HuH-7.5 (cell line): ENCODE measurements at places on chromosomes 11 and 22.

DNA sequence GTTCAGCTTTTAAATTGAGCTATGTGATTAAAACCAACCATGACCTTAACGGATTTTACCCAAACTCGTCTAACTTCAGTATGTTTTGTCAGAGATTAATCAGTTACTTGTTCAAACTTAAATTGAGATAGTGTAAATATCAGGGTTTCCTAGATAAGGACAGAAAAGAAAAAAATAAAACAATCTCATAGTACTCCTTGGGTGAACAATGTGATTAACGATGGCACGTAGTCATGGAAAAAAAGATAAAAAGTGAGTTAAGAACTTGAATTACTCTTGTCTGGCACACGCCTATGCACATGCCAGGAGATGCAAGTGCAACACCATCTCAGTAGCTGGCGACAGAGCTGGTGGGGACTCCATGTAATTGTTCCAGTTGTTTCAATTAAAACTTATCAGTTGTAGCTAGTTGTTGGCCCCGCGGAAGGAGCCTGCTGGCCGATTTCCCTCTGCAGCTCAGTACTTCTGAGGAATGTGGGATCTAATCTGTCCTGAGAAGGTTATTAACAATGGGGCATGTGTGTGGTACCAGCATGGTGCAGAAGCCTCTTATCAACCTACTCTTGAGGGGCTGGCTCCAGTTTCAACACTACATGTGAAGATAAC is 3.0 kb downstream of the RASSF10 start:
- DNase-seq: no peak

- DNase-seq: no peak
These were observed 126.4 kb upstream of the E2F8 start for GRCh38 chr11:19366992-19367709.

DNA sequence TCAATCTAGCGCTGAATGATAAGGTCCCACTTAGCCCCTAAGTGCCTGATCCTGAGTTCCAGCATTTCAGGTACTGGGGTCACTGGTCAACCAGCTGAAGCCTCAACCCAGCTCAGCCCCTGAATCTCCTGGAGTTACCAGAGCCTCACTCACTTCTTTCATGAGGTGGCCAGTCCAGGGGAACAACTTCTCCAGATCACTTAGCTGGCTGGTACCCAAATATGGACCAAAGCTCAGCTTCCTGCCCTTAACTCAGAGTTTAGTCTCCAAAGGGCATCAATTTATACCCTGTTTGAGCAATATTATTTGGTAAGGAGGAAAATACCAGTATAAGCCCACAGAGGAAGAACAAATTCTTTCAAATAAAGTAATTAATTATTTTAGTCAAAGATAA is 105.6 kb downstream of the SLC1A2 start:
- no peak for DNase-seq

GRCh38 chr22:37412495-37413250 is 14.6 kb downstream of the ELFN2 start:
- DNase-seq: no peak

DNA sequence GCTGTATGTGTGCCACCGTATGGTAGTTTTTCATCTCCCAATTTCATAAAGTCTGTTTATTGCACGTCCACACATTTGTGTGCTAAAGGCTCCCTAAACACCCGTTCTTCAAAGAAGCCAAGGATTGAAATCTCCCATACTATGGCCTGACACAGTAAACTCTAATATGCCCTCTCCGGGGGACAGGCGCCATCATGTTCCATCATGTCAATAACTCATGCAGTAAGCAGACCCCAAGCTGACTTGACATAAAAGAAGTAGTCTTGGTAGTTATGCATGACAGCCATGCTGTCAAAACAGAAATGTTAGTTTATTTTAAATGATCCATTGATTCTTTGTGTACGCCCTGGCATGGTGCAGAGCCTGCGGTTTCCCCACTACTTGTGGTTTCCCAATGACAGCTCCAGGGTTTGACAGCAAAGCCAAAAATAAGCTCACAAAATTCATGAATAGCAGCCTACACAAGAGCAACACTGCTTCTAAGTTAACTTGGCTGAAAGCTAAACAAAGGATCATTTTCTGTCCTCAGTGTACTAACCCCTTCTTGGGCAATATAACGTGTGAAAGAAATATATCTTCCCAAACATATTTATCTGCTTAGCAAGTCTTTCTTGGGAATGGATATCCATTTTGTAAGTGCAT is 56.5 kb upstream of the CABP7 start:
- DNase-seq: no peak

DNA sequence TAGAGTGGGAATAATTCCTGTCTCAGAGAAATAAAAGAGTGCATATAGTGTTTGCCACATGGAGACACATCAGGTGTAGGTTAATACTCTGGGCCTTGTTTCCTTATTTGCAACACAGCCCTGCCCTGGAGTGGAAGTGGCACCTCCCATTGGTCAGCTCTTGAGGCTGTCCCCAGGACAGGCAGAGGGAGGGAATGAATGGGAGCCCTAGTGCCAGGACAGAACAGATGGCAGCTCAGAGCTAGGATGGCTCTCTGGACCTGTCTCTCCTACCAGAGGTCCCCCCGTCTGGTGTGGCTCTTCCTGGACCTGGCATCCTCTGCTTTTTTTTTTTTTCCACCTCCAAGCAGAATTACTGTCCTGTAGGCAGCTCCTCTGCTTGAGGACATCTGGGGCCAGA is 35.6 kb downstream of the LIMK2 start:
- no peak for DNase-seq

DNA sequence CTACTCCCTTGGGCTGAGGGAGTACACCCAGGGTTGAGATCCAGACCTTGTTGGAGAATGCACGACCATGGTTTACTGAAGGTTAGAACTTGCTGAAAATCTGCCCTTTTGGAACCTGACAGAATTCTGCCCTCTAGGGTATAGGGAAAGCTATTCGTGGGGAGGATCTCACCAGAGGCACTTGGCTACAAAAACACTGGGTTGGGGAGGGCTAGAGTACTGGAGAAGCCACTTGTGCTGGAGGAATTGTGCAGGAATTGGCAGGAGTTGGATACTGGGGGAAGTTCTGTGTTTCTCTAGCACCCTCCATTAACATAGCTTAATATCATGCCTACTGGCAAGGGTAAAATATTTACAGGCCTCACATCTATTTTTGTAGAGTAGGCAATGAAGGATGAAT is 55.8 kb downstream of the PPME1 start:
- peak; percentile 3 for DNase-seq

- no peak for DNase-seq
These were observed 12.1 kb downstream of the TRIM51 start for GRCh38 chr11:55895216-55895615.

DNA sequence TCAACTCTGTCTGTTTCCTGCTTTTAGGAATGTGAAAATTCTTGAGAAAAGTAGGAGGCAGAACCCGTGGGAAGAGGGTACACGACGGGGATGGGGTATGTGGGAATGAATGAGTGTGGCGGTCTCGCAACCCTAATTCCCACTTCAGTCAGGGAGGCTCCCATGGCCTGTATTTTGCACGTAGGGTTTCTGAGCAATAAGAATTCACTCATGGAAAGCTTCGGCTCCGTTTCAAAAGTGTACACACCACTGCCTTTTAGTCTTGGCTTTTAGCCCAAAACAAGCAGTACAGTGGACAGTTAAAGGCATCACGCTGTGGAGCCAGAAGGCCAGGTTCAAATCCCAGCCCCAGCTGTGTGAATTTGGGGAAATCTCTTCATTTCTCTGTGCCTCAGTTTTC is 116.7 kb downstream of the MN1 start:
- DNase-seq: no peak

DNA sequence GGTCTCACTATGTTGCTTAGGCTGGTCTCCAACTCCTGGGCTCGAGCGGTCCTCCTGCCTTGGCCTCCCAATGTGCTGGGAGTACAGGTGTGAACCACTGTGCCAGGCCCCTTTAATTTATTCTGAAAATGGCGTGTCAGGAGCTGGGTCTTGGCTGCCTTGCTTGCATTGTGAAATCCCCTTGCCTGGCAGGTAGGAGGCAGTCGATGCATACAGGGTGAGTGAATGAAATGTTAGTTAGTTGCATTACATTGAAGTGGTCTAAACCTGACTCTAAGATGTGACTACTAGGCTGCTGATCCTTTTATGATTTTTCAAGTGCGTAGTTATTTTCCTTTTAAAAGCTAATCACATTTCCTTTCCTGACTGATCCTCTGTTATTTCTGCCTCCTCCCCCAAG is 42.9 kb downstream of the PARVB start:
- no peak for DNase-seq

GRCh38 chr22:50507991-50508884 is at the start of gene NCAPH2:
Gene NCAPH2 (plus strand): TSS chr22:50508224. CDS start chr22:50508338, 114 bp downstream.
- peak; percentile 99 for DNase-seq

DNA sequence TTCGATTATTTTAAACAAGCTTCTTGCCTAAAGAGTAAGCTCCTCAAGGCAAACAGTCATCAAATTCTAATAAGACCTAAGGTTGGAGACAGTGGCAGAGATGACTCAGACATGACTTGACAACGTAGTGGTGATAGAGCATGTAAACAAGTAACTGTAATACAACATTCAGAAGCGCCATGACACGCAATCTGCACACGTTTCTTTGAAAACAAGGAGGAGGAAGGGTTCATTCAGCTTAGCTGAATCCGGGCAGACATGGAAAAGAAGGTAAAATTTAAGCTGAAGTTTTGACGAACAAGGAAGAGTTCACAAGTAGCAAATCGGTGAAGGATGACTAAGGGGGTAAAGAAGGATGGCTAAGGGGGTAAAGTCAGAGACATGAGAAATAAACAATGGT is 152.4 kb upstream of the ZC3H12C start:
- no peak for DNase-seq

GRCh38 chr11:70497536-70498075 is 99.3 kb downstream of the CTTN start:
- DNase-seq: no peak

DNA sequence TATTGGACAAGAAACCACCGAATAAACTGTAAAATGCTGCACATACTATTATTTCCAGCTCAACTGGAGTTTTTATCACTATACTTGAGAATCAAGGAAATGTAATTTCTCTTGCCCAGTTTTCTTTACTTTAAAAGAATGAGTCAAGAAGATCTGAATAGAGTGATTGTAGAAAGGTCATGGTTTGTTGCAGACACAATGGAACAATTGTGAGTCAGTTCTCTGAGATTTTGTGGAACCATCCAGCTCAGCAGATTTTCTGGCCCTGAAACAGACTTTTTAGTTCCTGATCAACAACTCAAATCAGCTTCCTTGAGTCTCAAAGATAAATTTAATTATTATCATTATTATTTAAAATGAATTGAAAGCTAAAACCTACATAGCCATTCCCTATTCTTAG is 1.3 kb downstream of the TCN1 start:
- DNase-seq: no peak

- no peak for DNase-seq
These were observed 120.8 kb downstream of the CTTN start for GRCh38 chr11:70519117-70519516.

DNA sequence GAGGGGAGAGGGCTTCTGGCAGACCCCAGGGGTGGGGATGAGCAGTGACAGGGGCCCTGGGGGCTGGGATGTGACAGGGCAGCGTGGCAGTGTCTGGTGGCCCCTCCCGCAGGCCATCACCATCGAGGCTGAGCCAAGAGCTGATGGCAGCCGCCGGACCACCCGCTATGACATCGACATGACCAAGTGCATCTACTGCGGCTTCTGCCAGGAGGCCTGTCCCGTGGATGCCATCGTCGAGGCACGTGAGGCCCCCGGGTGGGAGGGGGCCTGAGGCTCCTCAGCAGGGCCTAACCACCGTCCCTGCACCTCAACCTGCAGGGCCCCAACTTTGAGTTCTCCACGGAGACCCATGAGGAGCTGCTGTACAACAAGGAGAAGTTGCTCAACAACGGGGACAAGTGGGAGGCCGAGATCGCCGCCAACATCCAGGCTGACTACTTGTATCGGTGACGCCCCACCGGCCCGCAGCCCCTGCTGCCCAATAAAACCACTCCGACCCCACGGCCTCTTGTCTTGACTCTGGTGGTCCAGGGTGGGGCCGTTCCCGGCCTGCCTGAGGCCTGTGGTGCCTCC is 2.6 kb upstream of the TCIRG1 start:
- DNase-seq: no peak

- no peak for DNase-seq
These were observed 287.2 kb downstream of the TMEM135 start for GRCh38 chr11:87324817-87325489.

DNA sequence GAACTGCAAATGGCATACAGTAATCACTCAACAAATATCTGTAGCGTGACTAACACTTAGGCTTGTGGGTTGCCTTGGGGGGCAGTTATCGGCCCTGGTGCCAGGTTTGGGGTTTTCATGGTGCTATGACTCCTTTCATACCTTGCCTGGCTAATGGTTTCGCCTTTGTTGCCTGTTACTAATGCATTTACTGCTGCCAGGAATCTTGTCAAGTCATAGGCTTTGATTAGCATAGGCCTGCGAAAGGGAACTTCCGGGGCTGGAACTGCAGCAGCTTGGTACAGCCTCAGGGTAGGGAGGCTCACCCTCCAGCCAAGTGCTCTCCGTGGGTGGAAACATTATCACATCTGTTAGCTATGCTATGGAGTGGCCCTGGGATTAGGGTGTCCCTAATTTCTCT is 13.2 kb downstream of the SLC25A18 start:
- no peak for DNase-seq

DNA sequence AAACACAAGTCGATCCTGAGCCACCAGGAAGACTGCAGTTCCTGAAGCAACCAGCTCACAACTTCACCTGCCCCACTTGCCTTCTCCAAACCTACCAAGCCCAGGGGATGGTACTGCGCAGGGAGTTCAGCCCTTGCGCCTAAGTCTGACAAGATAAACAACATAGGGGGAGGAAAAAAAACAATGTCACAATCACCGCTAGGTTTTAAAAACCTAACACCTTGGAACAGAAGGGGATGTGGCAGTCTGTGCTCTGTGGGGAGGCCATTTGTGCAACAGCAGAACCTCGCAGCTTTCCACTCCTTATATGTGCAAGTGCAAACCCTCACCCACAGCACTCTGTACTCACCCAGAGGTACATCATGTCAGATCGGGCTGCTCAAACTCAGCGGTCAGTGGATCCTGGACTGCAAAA is 134.2 kb downstream of the RBFOX2 start:
- no peak for DNase-seq

DNA sequence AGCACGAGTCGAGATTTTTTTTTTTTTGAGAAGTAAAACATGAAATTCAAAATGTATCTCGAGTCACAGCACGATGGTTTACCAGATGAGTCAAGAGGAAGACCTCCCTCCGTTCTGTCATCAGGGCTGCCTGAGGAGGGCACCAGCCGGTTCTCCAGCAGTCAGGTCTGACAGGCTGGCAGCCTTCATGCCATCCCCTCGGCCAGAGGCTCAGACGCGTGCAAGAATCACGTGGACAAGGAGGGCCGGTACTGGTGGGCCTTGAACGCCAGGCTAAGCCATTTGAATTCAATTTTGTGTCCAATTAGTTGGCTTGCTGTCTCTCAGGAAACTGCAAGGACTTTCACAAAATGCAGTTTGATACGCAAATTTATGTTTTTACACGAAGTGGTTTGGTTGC is 1412.2 kb downstream of the BRD1 start:
- no peak for DNase-seq

- no peak for DNase-seq
These were observed 1.9 kb upstream of the TRAF6 start for GRCh38 chr11:36512016-36512415.

GRCh38 chr11:134730101-134730500 is 318.1 kb upstream of the B3GAT1 start:
- DNase-seq: no peak

- peak; percentile 90 for DNase-seq
These were observed 2.4 kb upstream of the SYT8 start for GRCh38 chr11:1832211-1832919.

- DNase-seq: no peak
These were observed 51.7 kb downstream of the TSPAN18 start for GRCh38 chr11:44778195-44779100.

- DNase-seq: no peak
These were observed 16.1 kb upstream of the ARHGEF17 start for GRCh38 chr11:73291781-73292524.

- no peak for DNase-seq
These were observed 1.1 kb upstream of the CNTN5 start for GRCh38 chr11:99019696-99020095.
